ENCODE measurements at places on chromosomes 16 and 17. TPM values are rescaled to one million over a fixed set of nuclear protein-coding genes. Genes with fewer than 3 reads are reported as not detected.

PDILT gene
- not detected for total RNA-seq

TP53TG3C gene
- not detected for total RNA-seq

ZNF267 gene
- total RNA-seq: 60.9 TPM

- no peak for DNase-seq
- no peaks in the 10 kb centered on the region for H3K4me1 ChIP-seq
- peaks cover 8% of the 10 kb centered on the region for H3K27me3 ChIP-seq
- H3K36me3 ChIP-seq: no peaks in the 10 kb centered on the region
- no peak overlapping the region for H3K4me3 ChIP-seq
Measured at GRCh38 chr17:80518392-80518791, 26.2 kb upstream of the RPTOR start.

- no peak overlapping the region for H3K27ac ChIP-seq
- H3K36me3 ChIP-seq: no peaks in the 10 kb centered on the region
- H3K4me1 ChIP-seq: peaks cover 3% of the 10 kb centered on the region
- DNase-seq: no peak
Measured at GRCh38 chr16:1141191-1141590, 11.7 kb upstream of the CACNA1H start.

DNA sequence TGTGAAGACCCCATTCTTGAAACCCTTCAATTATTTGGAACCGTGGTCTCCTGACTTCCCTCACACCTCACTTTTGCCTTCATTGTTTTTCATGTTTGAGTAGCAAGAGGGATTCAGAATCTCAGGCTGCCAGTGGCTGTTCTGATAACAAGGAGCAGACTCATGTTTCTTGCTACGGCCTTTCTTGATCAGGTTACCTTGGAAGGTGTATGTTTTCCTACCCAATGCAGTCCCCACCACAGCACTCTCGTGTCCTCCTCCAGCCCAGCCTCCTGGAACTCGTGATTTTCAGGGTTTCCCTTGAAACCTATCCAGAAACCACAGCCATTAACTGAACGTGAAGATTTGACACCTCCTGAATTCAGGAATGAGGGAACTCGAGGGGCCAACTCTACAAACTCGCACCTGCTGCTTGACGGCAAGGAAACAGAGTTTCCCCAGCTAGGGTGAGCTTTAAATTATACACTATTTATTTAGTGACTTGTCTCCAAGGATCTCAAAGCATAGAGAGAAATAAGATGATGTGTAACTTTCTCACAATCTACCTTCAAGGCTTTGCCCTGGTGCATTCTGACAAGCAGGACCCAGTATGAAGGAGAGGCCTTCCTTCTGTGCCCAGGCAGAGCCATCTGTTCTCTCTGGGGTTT is 1.6 kb downstream of the ZFHX3 start:
- H3K36me3 ChIP-seq: no peaks in the 10 kb centered on the region
- H3K4me1 ChIP-seq: no peaks in the 10 kb centered on the region
- peaks cover 59% of the 10 kb centered on the region for H3K27me3 ChIP-seq
- H3K4me3 ChIP-seq: no peak overlapping the region
- no peak overlapping the region for H3K27ac ChIP-seq
- DNase-seq: no peak

DNA sequence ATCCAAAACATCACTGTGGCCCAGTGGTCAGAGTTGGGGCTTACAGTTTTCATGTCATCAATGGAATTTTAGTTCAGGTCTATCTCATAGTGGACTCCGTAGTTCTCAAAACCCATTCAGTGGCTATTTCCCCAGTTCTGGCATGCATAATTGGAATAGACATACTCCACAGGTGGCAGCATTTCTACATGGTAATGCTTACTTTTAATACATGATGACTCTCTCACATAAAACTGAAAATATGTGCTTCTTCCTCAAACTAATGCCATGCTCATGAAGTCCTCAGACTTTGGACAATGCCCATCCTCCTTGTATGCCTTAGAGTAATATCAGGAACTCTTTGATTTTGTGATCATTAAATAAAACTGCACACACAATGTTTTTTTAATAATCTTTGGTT is 857.4 kb upstream of the GOT2 start:
- no peak for DNase-seq
- H3K4me3 ChIP-seq: no peak overlapping the region
- H3K27me3 ChIP-seq: no peaks in the 10 kb centered on the region
- no peaks in the 10 kb centered on the region for H3K4me1 ChIP-seq
- H3K36me3 ChIP-seq: no peaks in the 10 kb centered on the region
- no peak overlapping the region for H3K27ac ChIP-seq
